ENCODE measurements at places on chromosomes 11 and 22. TPM values are rescaled to one million over a fixed set of nuclear protein-coding genes. Genes with fewer than 3 reads are reported as not detected.

GRCh38 chr11:65002706-65003105 is 5.9 kb upstream of the BATF2 start:
- no peak for DNase-seq

- no peak for DNase-seq
Observed at GRCh38 chr22:28171712-28172111, 252.7 kb upstream of the PITPNB start.

DNA sequence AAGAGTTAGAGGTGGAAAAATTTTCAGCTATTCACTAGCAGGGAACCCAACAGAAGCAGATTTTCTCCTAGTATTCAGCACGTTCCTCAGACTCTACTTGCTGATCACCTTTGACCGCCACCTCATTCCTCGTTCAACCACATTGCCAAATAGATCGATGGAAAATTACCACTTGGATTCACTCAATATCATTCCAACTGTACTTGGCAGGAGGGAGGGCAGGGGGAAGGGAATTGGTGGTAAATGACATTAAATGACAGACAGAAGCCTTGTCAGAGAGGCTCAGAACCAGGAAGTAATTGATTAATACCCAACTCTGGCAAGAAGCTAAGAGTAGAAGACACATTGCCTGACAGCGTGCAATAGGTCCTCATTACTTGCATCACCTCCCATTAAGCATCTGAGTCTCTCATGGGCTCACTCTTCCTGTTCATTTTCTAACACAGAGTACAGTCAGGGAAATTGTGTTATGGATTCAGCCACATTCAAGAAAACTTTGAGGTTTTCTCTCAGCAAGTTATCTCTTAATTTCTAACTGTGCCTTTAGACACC is 240.5 kb upstream of the FAT3 start:
- DNase-seq = no peak

- DNase-seq = no peak
Observed at GRCh38 chr11:26901162-26901561, 92.8 kb upstream of the FIBIN start.

DNA sequence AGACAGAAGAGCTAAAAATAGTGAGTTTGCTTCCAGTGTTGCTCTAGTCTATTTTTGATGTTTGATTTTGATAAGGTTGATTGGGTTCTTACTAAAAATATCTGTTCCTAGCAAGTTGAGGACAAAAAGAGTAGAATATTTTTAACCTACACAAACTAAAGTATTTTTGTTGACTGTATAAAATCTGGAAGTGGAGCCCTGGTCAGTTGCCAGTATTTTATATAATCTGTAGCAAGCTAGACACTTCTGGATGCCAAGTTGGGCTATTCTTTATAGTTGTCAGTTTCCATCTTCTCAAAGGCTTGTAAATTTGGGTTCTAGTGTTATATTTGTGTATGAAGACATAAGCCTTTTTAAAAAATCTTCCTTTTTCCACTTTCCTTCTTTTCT is 56.7 kb downstream of the HSD17B12 start:
- no peak for DNase-seq

DNA sequence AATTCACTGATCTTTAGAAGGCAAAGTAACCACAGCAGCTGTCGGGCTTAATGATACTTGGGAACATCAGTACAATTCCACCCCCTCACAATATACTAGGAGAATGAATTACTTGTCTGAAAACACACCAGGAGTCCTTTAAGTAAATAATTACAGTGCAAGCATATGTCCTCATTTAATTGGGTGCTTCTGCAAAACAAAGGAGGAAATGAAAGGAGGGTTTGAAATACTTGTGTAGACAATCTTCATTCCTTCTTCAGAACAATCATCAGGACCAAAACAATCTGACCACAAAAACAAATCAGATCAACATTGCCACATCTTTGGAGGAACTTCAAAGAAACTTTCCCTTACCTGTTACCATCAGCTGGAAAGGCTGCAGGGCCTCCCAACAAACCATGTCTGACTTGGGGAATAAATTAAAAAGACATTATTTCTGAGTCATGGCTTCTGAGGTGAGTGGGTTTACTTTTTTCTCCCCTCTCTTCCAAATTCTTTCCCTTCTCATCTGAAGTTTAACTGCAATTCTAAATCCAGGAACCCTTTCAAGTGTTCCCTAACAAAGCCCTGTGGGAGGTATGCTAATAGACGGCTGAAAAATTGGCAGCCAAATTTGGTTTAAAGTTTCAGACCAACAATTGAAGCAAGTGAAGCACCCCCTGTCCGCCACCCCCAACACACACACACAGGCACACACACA is 12.5 kb upstream of the CCDC117 start:
- peak; percentile 25 for DNase-seq

Gene TBX1
- 12.9 TPM for total RNA-seq

Gene CASP5
- not detected for total RNA-seq

DNA sequence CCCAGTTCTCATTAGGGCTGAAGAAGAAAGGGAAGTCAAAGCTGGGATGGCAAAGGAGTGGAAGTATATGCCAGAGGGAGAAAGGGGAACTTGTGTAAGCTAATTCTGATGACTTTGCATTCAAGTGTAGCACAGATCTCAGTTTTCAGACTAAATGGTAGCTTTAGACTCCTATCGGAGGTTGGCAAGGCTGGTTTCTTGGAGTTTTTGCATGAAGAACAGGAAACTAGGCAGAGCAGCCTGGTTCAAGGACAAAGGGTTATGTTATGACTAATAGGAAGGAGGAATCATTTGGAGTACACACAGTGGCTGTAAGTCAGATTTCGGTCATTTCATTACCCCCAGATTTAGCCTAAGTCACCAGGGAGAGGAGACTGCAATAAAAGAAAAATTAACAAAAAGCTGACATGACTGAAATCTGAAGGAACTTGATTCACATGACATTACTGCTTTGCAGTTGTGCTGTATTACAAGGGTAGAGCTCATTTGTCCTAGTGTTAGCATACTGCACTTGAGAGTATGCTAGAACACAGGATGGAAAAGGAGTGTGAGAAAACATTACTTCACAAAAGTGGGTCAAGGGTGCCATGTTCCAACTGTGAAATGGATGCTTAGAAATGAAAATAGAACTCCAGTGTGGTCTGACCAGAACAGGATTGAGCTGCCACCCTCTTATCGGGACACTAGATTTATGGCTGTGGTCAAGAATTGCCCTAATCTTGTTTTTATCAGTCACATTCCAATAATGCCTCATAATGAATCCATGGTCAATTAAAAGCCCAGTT is 23.6 kb downstream of the ADM start:
- no peak for DNase-seq

DNA sequence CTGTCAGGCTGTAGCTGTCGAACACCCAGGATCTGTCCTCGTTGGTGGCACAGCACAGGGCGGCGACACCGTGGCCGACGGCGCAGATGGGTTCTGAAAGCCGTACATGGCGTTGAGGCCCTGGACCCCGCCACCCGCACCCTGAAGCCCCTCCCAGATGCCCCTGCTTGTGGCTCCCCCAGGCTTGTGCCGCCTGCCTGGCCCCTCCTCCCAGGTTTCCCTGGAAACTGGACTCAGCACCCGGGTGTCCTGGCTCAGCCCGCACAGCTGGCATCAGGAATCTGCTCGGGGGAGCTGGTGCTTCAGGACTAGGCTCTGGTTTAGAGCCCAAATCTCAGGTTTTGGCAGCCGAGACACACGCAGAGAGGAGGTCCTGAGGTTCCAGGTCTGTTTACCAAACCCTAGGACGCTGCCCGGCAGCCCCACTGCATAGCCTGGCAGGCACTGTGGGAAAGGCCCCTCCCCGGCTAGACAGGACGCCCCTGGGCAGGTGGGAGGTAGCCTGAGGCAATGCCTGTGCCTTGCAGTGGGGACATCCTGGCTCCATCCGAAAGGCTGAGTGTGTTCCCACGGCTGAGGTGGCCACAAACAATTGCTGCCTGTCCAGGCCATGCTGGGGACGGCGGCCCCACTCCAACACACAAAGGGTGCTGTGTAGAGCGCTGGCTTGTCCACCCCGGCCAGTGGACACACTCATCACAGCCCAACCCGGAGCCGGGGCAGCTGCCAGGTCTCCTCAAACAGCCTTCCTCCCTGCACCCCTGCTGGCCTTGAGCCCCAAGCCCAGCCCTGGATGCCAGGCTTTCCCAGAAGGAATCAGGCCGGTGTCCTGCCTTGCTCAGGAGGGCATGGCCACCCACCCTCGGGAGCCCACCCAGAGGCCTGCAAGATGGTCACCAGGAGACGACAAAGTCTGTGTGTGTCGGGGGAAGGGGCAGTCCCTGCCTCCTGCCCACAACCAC is 4.6 kb downstream of the GATD1 start:
- DNase-seq = no peak

GRCh38 chr22:49726022-49726681 is 101.5 kb downstream of the BRD1 start:
- DNase-seq = no peak

Gene C11orf86
- total RNA-seq = not detected

GRCh38 chr22:47307326-47307725 is 544.9 kb downstream of the TBC1D22A start:
- peak; percentile 4 for DNase-seq

Gene NPAS4
- not detected for total RNA-seq

DNA sequence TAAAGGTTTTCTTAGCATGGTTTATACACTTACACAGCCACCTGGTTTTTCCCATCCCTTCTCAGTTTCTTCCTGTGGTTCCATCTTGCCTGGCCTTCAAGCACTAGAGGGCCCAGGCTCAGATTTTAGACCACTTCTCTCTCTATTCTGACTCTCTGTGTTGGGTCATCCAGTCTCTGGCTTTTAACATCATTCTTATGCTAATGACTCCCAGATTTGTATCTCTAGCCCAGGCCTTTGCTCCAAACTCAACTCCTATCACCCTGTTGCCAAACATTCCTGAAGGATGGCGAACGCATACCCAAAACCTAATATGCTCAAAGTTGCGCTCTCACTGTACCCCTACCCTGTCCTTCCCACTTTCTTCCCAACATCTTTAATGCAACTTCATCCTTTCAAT is 135.1 kb downstream of the SPATA19 start:
- DNase-seq = no peak

DNA sequence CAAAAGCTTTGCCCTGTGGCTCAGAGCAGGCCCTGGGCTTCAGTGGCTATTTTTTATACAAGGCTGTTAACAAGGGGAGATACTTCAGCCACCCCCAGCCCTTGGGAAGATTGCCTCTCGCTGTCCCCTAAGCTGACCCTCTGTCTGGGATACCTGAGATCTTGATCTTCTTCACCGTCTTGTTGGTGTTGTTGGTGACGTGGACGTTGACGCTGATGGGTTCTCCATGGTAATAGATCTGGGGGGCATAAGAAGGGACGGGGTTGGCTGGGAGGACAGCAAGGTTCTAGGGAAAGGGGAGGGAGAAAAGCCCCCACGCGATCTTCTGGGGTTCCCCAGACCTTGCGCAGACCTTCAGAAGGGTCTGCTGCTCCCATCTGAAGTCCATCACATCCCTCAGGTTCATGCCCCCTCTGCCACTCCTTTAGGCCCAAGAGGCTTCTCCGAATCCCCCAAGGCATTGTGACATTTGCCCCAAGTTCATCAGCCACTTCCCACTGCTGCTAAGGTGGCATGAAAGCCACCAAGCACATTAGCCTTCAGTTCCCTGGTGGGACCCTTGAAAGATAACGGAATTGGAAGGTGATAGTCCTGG is 36.7 kb downstream of the TPBGL start:
- DNase-seq = no peak

DNA sequence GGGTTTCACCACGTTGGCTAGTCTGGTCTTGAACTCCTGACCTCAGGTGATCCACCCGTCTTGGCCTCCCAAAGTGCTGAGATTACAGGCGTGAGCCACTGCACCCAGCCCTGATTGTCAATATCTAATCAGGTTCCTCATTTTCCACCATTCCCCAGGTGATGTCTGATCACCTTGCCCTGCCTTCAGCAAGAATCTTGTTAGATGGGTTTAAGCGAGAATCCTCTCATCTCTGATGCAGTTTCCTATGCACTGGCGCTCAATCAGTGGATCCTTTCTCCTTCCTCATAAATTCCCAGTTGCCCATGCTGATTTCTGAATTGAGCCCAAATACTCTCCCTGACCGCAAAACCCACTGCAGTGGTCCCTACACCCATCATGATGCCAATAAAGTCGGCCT is 664 bp upstream of the ZC3H7B start:
- no peak for DNase-seq

DNA sequence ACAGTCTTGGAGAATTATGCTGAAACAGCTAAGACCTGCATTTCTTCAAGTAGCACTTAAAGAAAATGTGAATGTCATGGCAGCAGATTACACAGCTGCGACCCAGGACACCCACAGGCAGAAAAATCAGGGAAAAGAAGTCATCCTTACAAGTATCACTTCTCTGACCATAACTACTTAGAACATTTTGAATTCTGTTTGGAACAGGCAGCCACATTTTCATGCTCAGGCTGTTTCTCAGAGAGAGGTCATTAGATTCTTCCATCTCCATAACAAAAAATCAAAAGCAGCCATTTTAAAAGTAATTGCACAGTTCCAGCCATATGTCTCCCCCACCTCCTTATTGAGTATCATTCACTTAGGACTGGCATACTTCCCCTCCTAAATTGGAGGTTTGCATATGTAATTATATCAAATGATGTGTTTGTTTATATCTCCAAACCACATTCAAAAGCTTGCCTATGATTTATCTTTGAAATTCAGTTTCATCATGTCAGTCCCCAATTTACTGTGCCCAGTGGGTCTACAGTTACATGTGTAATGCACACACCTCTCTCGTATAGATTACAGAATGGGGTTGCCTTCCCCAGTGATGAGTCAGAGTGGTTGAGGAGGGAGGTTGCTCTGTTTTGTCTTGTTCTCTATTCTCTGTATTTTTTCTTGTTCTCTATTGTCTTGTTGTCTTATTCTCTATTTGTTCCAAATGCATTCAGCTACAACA is 276.5 kb upstream of the MTNR1B start:
- peak; percentile 51 for DNase-seq

Gene SCGB1D2
- total RNA-seq = not detected

- DNase-seq = no peak
Observed at GRCh38 chr22:44291265-44291664, 21.5 kb downstream of the SHISAL1 start.

DNA sequence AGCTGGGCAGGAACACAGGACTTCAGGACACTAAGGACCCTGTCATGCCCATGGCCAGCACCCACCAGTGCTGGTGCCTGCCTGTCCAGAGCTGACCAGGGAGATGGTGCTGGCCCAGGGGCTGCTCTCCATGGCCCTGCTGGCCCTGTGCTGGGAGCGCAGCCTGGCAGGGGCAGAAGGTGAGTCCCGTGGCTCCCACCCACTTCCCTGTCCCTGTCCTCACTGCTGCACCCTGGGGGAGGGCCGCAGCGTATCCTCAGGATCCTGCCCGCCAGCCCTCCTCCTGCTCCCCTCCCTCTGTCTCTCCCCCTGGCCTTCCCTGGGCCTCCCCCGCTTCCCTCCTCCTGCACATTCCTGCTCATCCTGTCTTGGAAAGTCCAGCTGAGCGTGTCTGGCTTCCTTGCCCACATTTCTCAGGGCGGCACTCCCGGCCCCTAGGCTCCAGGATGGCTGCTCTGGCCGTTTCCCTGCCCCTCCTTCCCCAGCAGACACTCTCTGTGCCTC is 8.7 kb downstream of the CSF2RB start:
- no peak for DNase-seq

Gene HNRNPUL2
- 15.2 TPM for total RNA-seq

- DNase-seq = peak; percentile 65
Observed at GRCh38 chr11:121249039-121249663, 43.4 kb upstream of the SC5D start.

Gene MRGPRX3
- total RNA-seq = 0.13 TPM

Gene GAL
- 0.77 TPM for total RNA-seq

Gene CLMP
- 9.7 TPM for total RNA-seq

Gene HBG2
- total RNA-seq = not detected
